ENCODE measurements at places on chromosomes 5 and 9. TPM values are rescaled to one million over a fixed set of nuclear protein-coding genes. Genes with fewer than 3 reads are reported as not detected.

- no peak for DNase-seq
These were observed 2.0 kb downstream of the IRF1 start for GRCh38 chr5:132488590-132488989.

- peak; percentile 20 for DNase-seq
These were observed 567.0 kb upstream of the CDH18 start for GRCh38 chr5:20555034-20555433.

DNA sequence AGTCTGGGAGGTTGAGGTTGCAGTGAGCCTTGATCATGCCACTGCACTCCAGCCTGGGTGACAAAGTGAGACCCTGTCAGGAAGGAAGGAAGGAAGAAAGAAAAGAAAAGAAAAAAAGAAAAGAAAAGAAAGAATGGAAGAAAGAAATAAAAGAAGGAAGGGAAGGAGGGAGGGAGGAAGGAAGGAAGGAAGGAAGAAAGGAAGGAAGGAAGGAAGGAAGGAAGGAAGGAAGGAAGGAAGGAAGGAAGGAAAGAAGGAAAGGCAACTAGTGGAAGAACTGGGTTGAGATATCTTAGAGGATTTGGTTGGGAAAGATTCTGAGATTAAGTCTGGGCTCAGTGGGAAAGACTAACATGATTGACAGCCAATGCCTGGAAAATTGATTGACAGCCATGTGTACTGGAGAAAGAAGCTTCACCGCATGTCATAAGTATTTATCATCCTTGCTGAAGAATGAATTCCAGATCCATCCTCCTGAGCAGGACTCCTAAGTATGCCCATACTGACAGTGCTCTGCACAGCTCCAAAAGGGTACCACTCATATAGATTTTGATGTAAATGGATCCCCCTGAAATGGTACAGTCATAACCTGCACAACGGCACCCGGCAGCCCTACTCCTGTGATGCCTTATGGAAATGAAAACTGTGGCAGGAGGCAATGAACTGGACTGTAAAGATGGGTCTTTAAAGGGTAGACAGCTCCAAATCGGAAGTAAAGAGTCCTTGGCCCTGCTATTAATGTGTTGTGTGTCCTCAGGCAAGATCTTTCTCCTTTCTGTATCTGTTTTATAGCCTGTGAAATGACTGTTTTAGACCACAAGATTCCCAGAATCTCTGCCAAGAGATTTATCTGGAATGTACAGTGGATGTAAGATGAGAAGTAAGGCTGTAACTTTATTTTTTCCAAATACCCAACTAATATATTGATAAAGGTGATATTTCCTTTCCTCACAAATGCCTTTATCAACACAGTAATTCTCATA is 16.9 kb upstream of the ADRA1B start:
- no peak for DNase-seq

- DNase-seq, result no peak
These were observed 59.9 kb downstream of the HOMER1 start for GRCh38 chr5:79454043-79454442.

- no peak for DNase-seq
These were observed 45.7 kb upstream of the IRX2 start for GRCh38 chr5:2797160-2797559.

DNA sequence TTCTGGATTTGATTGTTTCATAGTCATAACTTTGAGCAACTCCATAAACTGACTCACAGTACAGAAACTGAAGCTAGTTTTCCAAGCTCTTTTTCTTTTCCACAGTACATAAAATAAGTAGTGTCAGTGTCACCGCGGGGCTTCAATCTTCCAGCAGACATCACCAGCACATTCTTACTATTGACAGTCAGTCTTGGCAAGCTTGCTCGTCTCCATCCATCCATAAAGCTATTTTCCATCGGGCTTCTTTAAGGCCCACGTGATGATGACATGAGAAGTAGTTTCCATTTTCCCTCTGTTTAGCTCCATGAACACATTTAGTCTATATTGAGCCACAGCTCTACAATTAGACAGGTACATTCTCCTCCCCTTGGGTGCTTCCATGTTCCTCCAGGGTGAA is 443.4 kb downstream of the KDM4C start:
- DNase-seq, result no peak

DNA sequence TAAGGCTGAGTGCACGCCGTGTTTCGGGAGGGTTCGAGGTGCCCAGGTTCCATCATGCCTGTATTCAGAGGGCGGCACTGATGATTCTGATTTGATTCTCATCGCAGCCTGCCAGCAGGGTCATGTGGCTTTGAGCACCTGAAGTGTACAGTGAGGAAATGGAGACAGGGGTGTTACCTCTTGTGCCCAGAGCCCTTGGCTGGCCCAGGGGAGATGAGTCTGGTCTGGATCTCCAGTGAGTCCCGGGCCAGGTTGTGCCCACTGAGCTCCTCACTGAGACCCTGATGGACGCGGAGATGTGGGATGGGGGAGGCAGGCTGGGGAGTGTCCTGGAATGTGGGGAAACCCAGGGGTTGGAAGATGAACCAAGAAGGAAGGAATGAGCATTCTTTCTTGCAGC is 54.7 kb downstream of the GADD45G start:
- no peak for DNase-seq

DNA sequence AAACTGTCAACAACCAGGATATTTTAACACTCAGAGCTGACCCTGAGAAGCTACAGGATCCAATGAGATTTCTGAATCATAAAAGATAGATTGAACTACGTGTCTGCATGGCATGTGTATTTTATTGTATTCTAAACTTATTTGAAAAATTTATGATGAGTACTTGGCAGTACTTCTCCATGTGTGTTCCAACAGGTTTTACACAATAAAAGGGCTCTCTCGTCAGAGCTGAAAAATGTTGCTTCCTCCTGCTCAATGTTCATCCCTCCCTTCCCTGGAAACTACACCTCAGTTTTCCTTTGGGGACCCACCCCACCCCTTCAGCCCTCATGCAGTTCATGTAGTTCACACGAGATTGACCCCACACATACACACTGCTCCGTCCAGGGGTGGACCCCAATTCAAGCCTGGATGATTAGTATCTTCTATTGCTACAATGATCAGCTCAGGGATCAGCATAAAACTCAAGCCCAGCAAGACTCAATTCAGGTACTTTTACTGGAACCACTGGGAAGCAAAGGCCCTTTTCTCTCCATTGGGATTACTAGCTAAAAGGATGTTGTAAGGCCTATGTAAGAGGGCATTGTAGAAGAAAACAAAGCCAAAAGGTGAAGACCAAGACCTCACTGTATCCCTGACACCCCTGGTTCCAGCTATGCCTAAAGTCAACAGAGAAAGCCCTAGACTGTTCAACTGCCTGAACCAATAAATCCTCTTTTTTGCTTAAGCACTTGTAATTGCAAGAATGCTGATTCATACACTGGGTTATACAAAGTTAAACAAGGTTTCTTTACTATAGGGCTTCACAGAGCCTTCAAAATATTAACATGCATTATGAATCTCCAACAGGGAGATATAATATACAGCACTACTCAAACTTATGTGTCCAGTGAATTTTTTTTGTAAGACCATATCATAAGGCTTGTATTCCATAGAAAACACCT is 112.6 kb downstream of the SAXO1 start:
- DNase-seq, result no peak

DNA sequence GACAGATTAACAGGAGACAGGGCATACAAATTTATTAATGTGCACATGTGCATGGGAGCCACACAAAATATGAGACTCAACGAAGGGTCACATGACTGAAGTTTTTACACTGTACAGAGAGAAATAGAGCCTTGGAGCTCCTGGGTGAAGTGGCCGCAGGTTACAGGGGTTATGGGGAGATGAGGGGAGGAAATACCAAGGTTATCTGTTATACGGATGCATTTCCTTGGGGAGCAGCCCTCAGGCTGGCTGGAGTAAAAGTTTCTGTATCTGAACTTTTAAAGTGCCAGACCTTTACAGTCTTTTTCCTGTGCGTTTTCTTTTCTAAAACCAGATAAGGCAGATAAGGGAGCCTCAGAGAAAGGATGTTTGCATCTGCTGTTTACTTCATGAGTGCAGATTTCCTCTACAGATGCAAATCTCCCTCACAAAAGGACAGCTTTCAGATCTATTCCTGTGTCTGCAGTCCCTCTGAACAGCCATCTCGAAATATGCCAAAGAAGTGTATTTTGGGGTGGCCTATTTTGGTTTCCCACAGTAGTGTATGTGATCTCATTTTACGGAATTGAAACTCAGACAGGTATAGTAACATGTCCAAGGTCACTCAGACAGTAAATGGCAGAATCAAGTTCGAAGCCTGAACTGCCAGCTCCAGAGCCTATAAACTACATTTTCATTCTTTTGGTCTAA is 139.3 kb upstream of the FBXL17 start:
- DNase-seq, result no peak

- peak; percentile 67 for DNase-seq
These were observed at the start of gene VLDLR for GRCh38 chr9:2621722-2622460. VLDLR (plus strand) TSS chr9:2621787; CDS start chr9:2622190, 403 bp downstream.

DNA sequence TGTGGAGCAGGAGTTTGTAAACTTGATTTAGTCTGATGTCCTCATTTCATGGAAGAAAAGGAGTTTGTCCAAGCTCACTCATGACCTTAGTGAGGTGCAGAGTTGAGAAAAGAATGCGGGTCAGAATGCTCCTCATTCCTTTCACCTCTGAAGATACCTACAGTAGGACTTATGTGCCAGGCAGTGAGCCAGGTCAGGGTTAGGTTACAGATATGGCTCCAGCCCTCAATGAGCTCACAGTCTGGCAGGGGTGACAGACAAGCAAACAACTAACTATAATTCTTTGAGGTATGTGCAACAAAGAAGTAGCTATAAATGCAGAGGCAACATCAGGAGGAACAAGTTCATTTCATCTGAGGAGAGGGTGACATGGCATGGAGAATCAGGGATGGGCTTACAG is 102.5 kb downstream of the SPATA31D1 start:
- no peak for DNase-seq

GRCh38 chr5:171428809-171429542 is 9.5 kb downstream of the FGF18 start:
- DNase-seq, result peak; percentile 8

GRCh38 chr5:61551637-61552313 is 219.7 kb downstream of the ZSWIM6 start:
- no peak for DNase-seq

DNA sequence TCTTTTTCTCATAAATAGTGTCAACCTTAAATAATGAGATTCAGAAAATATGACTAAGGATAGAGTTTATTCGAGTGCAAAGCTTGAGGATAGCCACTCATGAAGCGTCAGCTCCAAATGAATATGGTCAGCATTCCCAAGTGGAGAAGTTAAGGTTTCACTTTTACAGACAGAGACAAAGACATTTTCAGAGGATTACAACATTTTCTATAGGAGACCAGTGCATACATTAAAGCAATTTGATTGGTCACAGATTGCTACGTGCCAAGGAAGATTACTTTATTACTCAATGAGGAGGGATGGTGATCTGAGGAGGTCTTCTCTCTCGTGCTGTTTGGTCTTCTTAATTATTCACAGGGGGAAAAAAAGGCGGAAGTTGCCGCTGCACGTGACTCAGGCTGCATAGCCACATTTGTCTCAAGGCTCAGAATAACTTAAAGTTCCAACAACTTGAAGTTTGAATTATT is 60.1 kb upstream of the SPATA31C2 start:
- DNase-seq, result no peak

GRCh38 chr5:130323804-130324454 is 419.7 kb downstream of the CHSY3 start:
- DNase-seq, result no peak

DNA sequence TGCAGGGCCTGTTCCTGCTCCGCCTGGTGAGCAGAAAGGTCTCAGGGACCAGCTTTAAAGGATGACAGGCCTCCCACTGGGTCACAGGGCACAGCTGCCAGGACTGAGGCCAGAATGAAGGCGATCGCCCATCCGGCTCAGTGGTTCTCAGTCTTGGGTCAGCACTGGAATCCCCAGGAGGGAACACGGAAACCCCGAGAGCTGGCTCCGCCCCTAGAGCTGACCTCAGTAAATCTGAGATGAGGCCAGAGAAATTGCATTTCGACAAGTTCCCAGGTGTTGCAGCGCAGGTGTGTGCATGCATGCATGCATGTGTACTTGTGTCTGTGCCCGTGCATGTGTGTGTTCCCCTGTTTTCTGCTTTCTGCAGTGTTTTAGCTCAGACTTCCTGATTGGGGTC is 47.2 kb upstream of the KCNMB1 start:
- DNase-seq, result no peak

GRCh38 chr5:14168144-14168792 is 25.1 kb downstream of the TRIO start:
- no peak for DNase-seq

GRCh38 chr5:37039824-37040223 is 163.3 kb downstream of the NIPBL start:
- DNase-seq, result no peak

DNA sequence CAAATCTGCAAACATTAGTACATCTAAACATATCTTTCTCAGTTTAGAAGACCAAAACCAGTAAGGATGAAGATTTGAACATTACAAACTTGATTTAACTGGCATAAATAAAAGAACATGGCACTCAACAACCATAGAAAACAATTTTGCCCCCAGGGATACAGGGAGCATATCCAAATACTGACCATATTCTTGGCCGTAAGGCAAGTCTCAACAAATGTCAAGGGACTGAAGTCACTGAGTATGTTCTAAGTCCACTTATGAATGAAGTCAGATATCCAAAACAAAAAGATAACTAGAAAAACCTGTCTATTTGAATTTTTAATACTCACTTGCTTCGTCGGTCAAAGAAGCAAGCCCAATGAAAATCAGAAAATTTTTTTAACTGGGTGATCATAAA is 14.1 kb downstream of the FEM1C start:
- DNase-seq, result no peak

GRCh38 chr5:10747678-10748622 is 13.1 kb downstream of the DAP start:
- DNase-seq, result no peak

GRCh38 chr5:132739232-132739631 is 1.9 kb upstream of the KIF3A start:
- DNase-seq, result no peak

DNA sequence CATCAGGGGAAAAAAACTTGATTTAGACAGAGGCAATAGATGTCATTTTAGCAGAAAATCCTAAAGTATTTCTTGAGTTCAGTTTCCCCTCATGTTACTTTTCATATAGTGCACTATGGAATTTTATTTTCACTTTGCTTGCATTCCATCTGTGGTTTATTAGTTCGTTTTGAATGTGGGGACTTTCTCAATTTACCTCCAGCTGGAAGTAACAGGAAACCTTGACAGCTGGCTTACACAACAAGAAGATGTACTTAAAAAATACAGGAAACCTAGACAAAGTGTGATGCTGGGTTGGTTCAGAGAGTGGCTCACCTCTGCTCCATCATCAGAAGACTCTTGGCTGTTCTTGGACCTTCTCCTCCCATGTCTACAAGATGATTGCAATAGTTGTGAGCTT is 567.0 kb downstream of the CETN3 start:
- DNase-seq, result no peak

Gene TOR2A
- 28.7 TPM for total RNA-seq

Gene ANKS6
- 24.2 TPM for total RNA-seq

Gene PRR16
- 1.5 TPM for total RNA-seq

Gene CD72
- 0.63 TPM for total RNA-seq

Gene ITK
- 0.93 TPM for total RNA-seq

Gene PTGDS
- 5,554 TPM for total RNA-seq

Gene PCDHAC2
- 15.5 TPM for total RNA-seq

Gene SYNPO
- 53.2 TPM for total RNA-seq

Data from testis (tissue), 5 donors.